GM19239 (cell line): ENCODE measurements at places on chromosomes 11 and 22.

DNA sequence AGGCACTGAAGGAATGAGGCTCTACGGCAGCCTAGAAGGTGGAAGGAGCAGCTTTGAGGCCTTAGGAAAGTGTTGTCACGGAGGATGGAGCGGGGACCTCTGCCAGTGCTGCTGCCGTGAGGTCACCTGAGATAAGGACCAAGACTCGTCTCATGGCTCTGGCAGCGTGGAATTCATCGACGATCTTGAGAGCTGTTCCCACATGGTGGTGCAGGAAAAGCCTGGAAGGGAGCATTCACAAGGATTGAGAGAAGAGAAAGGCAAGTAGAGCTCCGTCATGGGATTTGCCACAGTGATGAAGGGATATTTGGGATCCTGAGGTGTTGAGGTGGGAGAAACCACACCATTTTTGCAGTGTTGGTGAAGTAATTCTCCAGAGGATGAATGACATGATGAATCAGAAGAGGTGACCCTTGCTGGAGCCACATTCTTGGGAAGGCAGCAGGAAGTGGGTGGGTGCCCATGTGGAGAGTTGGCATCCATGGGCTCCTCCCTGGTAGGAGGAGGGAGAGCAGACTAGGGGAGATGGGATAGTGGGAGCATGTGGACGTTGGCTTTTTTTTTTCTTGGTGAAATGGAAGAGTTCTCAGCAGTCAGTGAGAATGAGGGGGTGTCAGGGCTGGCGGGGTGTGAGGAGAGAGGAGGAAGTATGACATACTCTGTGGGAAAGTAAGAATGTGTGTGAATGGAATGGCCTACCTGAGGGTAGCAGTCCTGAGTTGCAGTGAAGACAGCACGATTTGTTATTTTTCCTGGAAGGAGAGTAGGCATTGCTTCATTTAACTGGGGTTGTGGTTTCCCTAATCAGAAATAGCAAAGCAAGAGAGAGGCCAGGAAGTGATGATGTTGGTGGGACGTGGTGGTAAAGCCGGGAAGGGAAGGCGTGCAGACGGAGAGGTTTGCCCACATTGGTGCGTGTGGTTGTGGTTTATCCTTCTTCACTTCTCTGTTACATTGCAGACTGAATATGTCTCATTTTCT is 11.1 kb downstream of the PPP6R3 start:
- no peak for DNase-seq

- DNase-seq, result no peak
These were observed 57.4 kb downstream of the AHNAK start for GRCh38 chr11:62489204-62489603.

DNA sequence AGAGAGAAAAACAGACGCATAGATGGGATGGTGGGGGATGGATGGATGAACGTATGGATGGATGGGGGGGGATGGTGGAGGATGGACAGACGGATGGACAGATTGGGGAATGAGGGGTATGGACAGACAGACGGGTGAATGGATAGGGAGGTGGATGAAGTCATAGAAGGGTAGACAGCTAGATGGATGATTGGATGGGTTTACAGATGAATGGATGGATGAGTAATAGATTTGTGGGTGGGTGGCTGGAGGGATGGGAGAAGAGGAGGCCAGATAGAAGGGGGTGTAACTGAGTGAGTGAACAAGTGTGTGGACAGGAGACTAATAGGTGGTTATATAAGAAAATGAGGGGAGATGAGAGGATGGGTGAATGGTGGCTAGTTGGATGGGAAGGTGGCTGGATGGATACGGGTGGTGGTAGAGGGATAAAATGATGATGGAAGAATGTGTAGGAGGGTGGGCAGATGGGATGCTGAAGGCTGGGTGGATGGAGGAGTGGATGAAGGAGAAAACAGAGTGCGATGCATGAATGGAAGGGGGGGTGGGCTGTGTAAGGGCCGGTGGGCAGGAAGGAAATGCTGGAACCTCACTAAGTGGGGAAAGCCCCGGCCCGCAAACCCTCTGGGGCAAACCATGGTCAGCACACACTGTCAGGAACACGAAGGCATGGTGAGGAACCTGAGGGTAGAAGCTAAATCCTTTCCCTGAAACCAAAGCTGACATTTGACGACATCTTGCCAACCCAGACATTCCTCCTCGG is 21.6 kb downstream of the ARVCF start:
- no peak for DNase-seq

DNA sequence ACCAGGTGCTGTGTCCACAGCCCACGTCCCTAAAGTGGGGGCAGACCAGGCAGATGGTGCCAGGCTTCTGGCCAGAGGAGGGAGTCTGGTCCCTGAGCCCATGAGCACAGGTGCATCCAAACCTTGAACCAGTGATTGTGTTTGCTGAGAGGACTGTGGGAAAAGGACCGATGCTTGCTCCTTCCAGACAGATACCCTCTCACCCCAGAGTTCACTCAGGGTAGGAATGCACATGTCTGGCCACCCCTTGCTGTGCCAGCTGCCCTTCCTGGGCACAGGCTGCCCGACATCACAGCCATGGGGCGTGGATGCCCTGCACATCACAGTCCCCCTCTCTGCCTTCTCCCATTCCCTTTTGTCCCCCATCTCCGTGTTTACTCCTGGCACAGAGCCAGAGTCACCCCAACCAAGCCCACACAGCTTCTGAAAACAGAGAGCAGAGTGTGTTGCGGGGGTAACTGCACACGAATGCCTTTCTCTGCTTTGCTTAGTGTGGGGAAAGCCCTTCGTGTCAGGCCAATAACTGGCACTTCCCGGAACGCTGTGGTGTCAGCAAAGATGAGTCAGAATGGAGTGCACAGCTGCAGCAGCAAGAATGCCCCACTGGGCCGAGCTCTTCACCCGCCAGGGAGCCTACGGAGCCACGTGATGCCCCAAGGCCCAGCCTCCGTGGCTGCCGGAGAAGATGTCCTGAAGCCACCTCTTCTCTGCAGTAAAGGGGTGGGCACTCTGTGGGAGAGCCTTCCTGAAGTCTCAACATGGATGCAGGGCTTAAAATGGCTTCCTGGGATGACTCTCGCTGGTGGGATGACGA is 7.6 kb downstream of the CARS1 start:
- peak; percentile 85 for DNase-seq

GRCh38 chr22:42338479-42338878 is 68.0 kb upstream of the TCF20 start:
- no peak for DNase-seq
